NCI-H1694 (cell line): ENCODE measurements at places on chromosomes 2 and 18.

DNA sequence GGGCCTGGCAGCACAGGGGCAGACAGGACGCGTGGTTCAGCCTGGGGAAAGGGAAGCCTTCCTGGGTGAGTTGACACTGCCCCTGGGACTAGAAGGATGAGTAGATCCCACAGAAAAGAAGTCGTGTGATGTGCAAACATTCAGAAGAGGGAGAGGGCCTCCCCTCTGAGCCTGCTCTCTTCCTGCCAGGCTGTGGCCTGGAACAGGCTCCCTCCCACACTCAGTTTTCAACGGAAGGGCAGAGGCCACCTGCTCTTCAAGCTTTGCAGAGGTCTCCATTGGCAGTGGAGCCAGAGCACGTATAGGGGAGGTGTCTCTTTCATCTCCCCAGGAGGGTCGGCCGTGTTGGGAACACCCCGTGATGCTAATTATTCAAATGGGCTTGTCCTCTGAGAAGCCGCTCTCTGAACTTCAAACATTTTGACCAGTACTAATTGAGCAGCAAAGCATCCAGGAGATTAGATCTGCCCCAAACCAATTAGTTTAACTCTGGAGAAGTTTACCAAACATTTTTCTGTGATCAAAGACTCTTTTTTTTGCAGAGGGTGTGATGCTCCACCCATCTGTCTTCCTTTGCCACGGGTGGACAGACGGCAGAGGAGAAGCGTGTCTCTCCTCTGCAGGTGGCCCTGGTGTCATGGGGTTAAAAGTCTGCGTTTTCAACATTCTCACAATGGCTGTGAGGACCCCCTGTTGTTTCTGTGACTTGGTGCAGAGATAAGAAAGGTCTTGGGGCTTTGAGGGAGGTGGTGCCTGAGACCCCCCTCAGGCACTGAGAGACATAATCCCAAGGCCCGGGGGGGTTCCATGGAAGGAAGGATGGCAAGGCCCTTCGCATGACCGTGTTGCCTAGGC, 29.5 kb upstream of the ODC1 start:
- no peak for DNase-seq

GRCh38 chr18:74155276-74155675, 7.0 kb downstream of the TIMM21 start:
- DNase-seq = no peak

DNA sequence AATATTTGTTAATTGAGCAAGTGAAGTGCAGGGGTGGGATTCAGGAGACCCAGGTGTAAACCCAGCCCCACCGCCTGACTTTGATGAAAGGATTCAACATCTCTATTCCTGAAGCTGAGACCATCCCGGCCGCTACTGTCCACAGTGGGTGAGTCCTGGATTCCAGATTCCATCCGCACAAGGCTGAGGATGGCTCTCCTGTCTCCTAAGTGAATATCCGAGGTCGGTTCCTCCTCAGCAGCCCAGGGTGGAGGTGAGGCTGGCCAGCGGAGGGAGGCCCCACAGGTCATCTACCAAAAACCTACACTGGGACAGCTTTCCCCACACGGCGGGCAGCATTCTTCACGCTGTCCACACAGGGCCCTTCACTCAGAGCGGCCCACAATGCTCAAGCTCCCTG, 57.6 kb downstream of the ACKR3 start:
- DNase-seq = no peak

DNA sequence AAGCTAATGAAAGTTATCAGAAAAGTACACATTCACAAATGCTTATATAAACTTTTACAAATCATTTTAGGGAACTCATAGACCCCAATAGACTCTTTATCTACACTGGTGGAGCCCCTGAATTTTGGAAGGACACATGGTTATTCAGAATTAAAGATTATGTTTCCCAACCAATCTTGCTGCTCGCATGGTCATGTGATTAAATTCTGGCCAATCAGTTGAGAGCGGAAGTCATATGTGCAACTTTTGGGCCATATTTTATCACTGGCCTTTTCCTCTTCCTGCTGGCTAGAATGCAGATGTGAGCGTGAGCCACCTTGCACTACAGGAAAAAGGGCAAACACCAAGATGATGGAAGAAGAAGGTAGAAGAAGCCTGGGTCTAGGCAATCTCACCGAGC, 19.8 kb downstream of the THOC1 start:
- no peak for DNase-seq

- DNase-seq = no peak
Observed at GRCh38 chr2:219169930-219170654, at the start of gene SLC23A3. SLC23A3 (minus strand) TSS chr2:219170029; CDS start chr2:219169984, 45 bp downstream.

DNA sequence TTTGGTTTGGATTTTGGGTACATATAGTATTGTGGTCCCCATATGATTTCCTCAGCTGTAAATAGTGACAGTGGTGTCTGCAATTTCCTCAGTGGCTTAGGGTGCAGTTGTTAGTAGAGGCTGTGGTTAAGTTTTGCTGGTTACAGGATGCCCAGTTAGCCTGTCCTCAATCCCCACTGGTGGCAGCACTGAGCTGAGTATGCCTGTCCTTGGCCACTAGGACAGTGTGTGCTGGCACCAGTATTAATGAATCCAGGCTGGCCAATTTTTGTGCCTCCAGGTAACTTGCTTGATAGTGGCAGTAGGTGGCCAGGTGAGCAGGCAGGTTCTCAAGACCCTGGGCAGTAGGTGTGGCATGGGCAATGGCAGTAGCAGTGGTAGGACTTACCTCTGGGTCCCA, 973.1 kb downstream of the TMEM182 start:
- no peak for DNase-seq

GRCh38 chr2:65374575-65374974, 57.8 kb downstream of the SPRED2 start:
- DNase-seq = no peak

- DNase-seq = no peak
Observed at GRCh38 chr2:221283896-221284545, 288.1 kb downstream of the EPHA4 start.

DNA sequence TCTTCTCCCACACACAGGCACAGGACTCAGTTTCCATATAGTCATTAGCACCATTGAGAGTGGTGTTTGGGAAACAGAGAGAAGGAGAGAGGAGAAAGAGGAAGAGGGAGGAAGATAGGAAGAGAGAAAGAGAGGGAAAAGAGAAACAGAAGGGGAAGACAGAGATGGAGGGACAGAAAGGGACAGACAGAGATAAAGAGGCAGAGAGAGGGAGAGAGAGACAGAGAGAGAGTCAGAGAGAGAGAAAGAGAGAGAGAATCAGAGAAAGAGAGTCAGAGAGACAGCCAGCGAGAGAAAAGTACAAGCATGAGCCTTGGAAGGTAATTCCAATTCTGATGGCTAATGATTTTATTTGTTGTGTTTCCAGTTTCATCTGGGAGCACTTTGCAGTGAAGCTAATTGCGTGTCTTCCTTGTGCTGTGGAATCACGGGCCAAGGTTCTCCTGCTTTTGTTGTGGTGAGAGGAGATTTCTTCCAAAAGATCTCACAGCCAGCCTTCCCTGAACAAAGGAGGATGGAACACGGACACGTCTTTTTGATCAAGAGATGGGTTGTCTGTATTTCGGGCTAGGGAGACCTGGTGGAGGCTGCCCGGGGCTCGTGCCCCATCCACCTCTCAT, 153.6 kb upstream of the TWIST2 start:
- no peak for DNase-seq

DNA sequence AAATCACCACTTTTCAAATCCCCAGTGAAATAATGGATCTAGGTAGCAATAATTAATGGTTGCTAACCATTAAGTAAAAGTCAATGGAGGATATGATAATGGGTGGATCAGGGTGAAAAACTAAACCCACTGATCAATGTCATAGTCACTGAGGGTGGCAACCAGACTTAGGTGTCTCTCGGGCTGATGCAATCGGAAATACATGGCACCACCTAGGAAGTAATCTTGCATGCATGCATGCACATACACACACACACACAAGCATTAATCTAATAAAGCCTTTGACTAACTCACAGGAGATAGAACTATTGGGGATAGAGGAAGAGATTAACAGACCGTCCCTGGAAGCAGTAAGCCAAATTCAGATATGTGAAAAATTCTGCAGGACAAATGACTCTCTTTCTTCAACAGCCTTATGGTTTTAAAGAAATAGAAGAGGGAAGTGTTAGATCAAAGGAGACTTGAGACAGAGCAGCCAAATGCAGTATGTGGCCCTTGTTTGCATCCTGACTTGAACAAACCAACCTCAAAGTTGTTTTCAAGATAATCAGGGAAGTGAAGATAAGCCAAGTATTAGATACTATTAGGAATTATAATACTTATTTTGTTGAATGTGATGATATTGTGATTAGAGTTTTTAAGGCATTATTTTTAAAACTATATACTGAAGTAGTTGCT, 186.0 kb upstream of the RMP24 start:
- no peak for DNase-seq

DNA sequence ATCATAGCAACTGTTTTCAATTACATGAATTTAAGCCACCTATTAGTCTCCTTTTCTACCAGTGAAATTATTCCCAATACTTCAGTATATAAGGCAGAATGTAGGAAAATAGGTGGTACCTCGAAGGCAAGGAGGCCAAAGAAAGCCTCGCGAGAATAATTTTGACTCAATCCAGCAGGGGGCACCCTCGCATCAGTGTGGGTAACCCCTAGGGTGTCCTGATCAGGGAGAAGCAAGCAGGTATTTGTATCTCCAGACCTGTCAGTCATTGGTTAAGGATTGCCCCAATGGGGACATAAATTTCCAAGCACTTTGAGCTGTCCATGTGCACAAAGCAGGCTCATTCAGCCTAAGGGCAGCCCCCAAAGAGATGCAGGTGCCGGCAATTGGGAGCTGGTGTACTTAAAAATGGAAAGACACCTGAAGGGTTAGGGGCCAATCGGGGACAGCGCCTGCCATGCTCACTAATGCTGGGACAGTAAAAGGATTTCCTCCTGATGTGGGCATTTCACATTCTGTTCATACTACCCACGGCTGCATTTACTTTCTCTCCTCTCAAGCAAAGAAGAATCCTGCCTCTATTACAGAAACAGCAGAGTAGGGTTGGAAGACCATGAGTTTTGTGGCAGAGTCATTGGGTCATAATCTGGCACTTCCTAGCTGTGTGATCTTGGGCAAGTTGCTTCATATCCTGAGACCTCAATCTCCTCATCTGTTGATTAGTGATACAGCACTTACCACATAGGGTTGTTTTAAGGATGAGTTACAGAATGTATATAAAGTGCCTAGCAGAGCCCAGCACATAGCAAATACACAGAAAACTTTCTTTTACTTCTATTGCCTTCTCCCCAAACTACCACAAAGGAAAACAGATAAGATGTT, 136.1 kb downstream of the ICOS start:
- peak; percentile 7 for DNase-seq

- no peak for DNase-seq
Observed at GRCh38 chr18:55544014-55544413, 44.0 kb downstream of the TCF4 start.
